ENCODE measurements at places on chromosomes 2 and 18. TPM values are rescaled to one million over a fixed set of nuclear protein-coding genes. Genes with fewer than 3 reads are reported as not detected.
A peak's percentile ranks its signal among the peaks of the same experiment; 100 is the strongest.

- no peaks in the 10 kb centered on the region for H3K4me1 ChIP-seq
- no peak for DNase-seq
- H3K36me3 ChIP-seq, result peaks cover 2% of the 10 kb centered on the region
- H3K27ac ChIP-seq, result no peak overlapping the region
Measured at GRCh38 chr2:128354726-128355470, 36.2 kb upstream of the HS6ST1 start.

DNA sequence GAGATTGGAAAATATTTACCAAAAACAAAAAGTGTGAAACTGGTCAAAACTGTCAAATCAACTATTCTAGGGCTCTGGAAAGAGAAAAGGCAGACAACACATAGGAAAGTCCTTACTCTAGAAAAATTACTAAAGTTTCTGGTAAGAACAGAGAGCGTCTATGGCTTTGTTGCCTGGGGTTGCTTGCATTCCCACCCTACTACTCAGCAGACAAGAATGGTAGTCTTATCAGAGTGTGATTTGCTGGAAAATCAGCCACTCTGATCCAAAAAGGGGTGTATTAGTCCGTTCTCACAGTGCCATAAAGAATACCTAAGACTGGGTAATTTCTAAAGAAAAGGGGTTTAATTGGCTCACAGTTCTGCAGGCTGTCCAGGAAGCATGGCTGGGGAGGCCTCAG, 50.3 kb upstream of the CDH20 start:
- H3K4me1 ChIP-seq, result no peaks in the 10 kb centered on the region
- no peak overlapping the region for H3K4me3 ChIP-seq
- H3K27me3 ChIP-seq, result no peaks in the 10 kb centered on the region
- no peak for DNase-seq
- no peak overlapping the region for H3K27ac ChIP-seq
- H3K36me3 ChIP-seq, result no peaks in the 10 kb centered on the region

- no peak overlapping the region for H3K27ac ChIP-seq
- no peaks in the 10 kb centered on the region for H3K4me1 ChIP-seq
- H3K36me3 ChIP-seq, result no peaks in the 10 kb centered on the region
- no peaks in the 10 kb centered on the region for H3K27me3 ChIP-seq
- no peak overlapping the region for H3K4me3 ChIP-seq
Measured at GRCh38 chr2:199019898-199020507, 437.7 kb downstream of the SATB2 start.

DNA sequence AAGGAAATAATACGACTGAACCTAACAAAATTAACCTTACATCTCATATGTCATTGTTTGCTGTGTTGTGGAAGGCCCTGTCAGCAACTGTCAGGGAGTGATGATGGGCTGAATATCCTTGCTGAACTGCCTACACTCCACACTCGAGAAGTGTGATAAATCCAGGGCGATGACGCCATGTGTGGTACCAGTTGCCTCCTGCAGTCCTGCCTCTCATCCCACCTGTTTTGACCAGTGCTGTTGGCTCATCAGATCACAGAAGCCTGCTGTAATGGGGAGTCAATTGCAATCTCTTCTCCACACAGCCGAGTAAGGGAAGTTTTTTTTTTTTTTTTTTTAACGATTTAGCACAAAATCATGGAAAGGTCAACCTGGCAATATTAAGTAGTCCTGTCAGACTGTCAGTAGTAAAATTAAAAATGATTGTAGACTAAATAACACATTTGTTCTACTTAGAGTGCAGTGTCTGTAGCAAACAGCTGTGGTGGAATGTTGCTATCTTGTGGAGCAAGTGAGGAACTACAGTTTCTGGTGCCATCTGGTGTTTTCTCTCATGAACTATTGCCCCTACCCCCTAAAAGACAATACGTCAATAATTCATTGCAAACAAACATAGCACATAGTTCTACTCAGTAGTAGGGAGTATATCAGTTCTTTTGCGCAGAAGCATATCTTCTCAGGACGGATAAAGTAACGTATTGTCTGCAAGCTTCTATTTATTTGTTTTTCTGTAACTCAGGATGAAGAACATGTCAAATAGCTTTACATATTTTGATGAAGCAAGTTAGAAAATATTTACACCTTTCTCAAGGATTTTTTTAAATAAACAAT, 347.6 kb downstream of the CTNNA2 start:
- no peaks in the 10 kb centered on the region for H3K4me1 ChIP-seq
- no peaks in the 10 kb centered on the region for H3K27me3 ChIP-seq
- no peak overlapping the region for H3K27ac ChIP-seq
- DNase-seq, result no peak
- no peaks in the 10 kb centered on the region for H3K36me3 ChIP-seq

DNA sequence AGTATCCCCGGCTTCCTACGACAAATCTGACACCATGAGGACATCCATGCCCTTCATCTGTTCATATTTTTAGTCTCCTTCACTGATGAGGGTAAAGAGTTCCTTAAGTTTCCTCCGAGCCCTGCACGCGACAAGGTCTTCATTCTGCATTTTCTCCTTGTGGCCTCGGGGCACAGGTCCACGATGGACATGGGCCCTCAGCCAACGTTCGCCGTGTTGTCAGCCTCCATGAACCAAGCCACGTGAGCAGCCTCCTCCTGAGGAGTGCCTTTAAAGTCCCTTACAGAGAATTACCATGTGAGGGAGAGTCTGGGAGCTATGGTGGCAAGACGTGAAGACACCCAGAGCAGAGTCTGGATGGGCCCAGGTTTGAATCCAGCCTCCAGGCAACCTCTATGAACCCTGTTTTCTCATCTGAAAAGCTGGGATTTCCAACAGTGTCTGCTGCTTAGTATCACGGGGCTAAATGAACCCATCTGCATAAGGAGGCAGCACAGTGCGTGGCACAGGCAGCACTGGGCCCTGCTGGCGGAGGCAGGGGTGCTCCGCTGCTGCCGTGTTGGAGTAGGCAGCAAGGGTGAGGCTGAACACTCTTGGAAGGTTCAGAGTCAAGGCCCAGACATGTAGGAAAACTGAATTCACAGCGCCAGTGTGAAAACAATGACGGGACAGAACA, 54.1 kb downstream of the EIPR1 start:
- no peaks in the 10 kb centered on the region for H3K27me3 ChIP-seq
- H3K27ac ChIP-seq, result no peak overlapping the region
- no peak for DNase-seq
- no peaks in the 10 kb centered on the region for H3K4me1 ChIP-seq
- H3K4me3 ChIP-seq, result no peak overlapping the region

DNA sequence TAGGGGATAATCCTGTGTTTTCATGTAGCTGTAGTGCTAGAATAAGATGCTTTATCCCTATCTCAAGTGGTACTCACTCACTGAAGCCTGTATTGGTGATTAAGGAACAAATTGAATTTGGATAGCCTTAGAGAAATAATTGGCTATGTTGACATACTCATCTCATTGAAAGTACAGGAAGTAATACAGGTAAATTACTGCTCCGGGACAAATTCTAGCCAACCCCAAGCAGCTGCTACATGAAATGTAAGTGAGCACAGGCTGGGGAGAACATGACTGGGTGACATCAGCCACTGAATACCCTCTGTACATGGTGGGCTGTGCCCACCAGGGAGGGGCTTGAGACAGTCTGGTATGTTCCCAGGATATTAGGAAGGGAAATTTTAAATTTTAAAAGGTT, 188.4 kb upstream of the RASGRP3 start:
- H3K4me3 ChIP-seq, result no peak overlapping the region
- peak overlapping the region; percentile 62 for H3K27ac ChIP-seq
- H3K4me1 ChIP-seq, result no peaks in the 10 kb centered on the region
- peaks cover 58% of the 10 kb centered on the region for H3K27me3 ChIP-seq
- no peak for DNase-seq

- no peak overlapping the region for H3K4me3 ChIP-seq
- H3K4me1 ChIP-seq, result no peaks in the 10 kb centered on the region
- H3K27ac ChIP-seq, result no peak overlapping the region
- H3K27me3 ChIP-seq, result no peaks in the 10 kb centered on the region
Measured at GRCh38 chr2:138182250-138182936, 218.1 kb downstream of the HNMT start.

DNA sequence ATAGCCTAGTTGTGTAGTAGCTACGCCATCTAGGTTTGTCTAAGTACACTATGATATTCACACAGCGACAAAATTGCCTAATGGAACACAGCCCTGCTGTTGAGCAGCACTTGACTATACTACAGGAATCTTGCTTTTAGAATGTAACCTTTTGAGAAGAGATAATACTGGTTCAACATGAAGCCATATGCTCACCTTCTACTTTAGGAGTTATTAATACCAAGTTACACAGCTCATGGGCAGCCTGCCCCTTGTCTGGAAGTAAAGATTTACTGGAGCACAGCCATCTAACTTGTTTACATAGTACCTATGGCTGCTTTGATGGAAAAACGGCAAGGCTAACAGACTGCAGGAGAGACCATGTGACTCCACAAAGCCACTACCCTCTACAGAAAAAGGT, 174.8 kb downstream of the DYM start:
- H3K4me1 ChIP-seq, result no peaks in the 10 kb centered on the region
- H3K36me3 ChIP-seq, result peaks cover 4% of the 10 kb centered on the region
- no peak overlapping the region for H3K4me3 ChIP-seq

DNA sequence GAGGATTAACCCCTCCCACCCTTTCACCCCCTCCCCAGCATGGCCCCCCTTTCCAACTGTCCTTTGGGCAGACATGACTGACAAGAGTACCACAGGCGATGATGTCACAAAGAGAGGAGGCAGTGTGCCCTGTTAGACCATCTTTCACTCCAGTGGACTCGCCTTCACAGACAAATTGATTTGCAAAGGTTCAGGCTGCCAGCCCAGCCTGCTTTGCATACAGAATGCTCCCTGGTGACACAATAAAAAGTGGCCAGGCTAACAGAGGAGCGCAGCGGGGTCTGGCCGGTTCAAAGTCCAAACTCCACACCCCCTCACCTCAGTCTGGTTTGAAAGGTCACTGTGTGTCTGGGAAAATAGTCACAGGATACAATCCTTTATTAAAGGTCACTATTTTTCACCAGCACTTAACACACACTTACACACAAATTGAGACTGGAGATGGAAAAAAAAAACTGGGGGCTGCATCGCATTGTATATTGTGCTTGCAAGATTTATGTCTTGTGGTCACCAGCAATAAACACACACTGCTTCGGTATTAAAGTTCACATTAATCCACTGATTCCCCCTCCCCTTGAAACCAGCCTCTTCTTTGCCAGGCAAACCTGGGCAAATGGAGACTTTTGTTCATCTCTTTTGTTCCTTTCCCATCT, 236.9 kb downstream of the BCL11A start:
- peaks cover 11% of the 10 kb centered on the region for H3K4me1 ChIP-seq
- no peak overlapping the region for H3K4me3 ChIP-seq
- DNase-seq, result no peak
- H3K27ac ChIP-seq, result no peak overlapping the region
- H3K27me3 ChIP-seq, result no peaks in the 10 kb centered on the region

DNA sequence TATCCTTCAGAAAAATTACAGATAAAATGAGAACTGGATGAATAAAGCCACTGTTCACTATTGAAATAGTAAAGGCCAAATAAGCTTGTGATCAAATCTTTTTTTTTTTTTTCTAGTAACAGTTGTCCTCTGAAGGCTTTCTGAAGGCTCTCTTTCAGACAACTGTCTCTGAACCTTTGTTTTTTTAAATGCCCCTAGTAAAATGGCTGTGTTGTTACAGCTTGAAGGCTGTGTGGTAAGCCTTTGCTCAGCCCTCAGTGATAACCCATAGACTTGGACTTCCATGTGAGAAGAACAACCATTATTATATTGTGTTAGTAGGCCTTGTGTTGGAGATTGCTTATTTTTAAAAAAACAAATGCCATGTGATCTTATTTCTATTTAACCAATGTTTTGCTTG, 17.6 kb downstream of the FMNL2 start:
- H3K27me3 ChIP-seq, result no peaks in the 10 kb centered on the region
- H3K27ac ChIP-seq, result no peak overlapping the region
- no peaks in the 10 kb centered on the region for H3K36me3 ChIP-seq
- H3K4me1 ChIP-seq, result no peaks in the 10 kb centered on the region
- H3K4me3 ChIP-seq, result no peak overlapping the region
- DNase-seq, result no peak

- no peak overlapping the region for H3K27ac ChIP-seq
- H3K4me1 ChIP-seq, result peaks cover 38% of the 10 kb centered on the region
- peaks cover 8% of the 10 kb centered on the region for H3K36me3 ChIP-seq
- H3K27me3 ChIP-seq, result peaks cover 11% of the 10 kb centered on the region
Measured at GRCh38 chr2:102122115-102122514, 20.4 kb upstream of the IL1R1 start.

DNA sequence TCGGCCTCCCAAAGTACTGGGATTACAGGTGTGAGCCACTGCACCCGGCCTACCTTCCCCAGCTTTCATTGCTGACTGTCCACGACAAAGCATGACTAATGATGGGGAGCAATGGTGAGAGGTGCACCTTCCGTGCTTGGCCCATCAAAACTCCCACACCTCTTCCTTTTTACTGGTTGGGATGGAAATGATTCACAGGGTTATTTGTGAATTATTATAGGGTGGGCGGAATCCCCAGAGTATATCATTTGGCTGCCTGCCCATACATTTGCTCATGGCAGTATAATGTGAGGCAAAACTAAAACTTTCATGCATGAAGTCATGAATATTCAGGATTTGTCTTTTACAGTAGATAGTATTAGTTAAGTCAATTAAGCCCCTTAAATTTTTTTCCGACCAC, 334.2 kb upstream of the NETO1 start:
- no peak for DNase-seq
- H3K4me1 ChIP-seq, result no peaks in the 10 kb centered on the region
- no peaks in the 10 kb centered on the region for H3K27me3 ChIP-seq
- H3K27ac ChIP-seq, result no peak overlapping the region
- H3K4me3 ChIP-seq, result no peak overlapping the region
- H3K36me3 ChIP-seq, result peaks cover 2% of the 10 kb centered on the region

- H3K27ac ChIP-seq, result no peak overlapping the region
- no peaks in the 10 kb centered on the region for H3K27me3 ChIP-seq
- no peak for DNase-seq
- H3K4me3 ChIP-seq, result no peak overlapping the region
Measured at GRCh38 chr2:168518555-168519066, 62.5 kb downstream of the CERS6 start.

DNA sequence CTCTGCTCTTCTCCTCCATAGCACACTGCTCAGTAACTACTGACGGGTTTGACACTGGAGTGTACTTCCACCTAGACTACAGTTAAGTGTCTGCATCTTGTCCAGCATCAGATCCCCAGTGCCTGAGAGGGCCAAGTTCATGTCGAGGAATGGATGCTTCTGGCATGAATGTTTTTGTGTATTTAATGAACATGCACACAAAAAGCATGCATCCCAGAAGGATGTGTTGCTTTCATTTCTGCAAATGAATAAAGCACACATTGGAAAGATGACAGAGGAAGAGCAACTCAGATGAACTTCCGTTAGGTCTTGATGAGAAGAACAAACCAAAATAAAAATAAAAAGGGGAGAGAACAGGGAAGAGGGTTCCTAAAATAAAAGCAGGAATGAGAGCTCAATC, 27.9 kb downstream of the C2orf49 start:
- peak overlapping the region; percentile 29 for H3K27ac ChIP-seq
- H3K4me1 ChIP-seq, result peaks cover 22% of the 10 kb centered on the region
- no peak for DNase-seq
- H3K27me3 ChIP-seq, result no peaks in the 10 kb centered on the region
- peaks cover 5% of the 10 kb centered on the region for H3K36me3 ChIP-seq

GRCh38 chr2:25026008-25026530, 15.8 kb upstream of the EFR3B start:
- no peaks in the 10 kb centered on the region for H3K4me1 ChIP-seq
- no peak overlapping the region for H3K27ac ChIP-seq
- H3K36me3 ChIP-seq, result no peaks in the 10 kb centered on the region
- peaks cover 10% of the 10 kb centered on the region for H3K27me3 ChIP-seq
- no peak overlapping the region for H3K4me3 ChIP-seq

POTEI gene
- not detected for total RNA-seq

HADHA gene
- 108 TPM for total RNA-seq

CNTNAP5 gene
- total RNA-seq, result not detected

MOGAT1 gene
- total RNA-seq, result not detected

TRIM43 gene
- total RNA-seq, result not detected

LYPD6B gene
- total RNA-seq, result not detected

TP53I3 gene
- total RNA-seq, result 4.0 TPM

Data from activated T-cell treated with anti-CD3 and anti-CD28 coated beads, Interleukin-2, amount 50 U/mL, for 72 hours (primary cell).